ENCODE measurements at places on chromosomes 5 and 9.

GRCh38 chr5:22892441-22892840 lies 39.3 kb upstream of the CDH12 start:
- no peak for DNase-seq

GRCh38 chr9:30584559-30584958 lies 1799.9 kb upstream of the ACO1 start:
- DNase-seq = no peak

- DNase-seq = peak; percentile 7
These were observed 252.9 kb upstream of the SLC24A2 start for GRCh38 chr9:20041697-20042081.

DNA sequence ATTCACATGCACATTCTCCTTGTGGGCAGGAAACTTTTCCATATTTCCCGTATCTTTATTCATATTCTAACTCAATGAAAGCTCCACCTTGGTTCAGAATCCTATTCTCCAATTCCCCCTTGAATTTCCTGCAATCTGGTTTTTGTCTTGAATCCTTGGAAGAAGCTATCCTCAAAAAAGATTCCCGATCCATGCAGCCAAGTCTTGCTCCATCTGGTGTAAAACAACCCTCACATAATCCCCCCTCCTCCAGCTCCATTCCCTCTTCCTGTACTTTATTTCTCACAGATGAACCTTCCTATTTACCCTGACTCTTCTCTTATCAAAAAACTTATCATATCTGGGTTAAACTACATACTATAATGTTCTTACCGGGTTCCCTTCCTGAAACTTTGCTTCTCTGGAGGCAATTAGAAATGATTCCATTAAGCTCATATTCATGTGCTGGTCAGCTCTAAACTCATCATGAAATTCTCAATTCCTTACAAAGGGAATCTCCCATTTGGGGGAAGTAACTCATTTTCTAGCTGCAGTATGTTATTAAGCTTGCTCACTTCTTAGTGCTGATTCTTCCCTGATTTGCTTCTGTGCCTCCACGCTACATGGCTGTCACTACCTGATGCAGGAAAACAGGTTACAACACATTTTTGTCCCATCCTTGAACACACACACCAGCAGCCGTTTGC lies 81.7 kb downstream of the GNAQ start:
- DNase-seq = no peak

DNA sequence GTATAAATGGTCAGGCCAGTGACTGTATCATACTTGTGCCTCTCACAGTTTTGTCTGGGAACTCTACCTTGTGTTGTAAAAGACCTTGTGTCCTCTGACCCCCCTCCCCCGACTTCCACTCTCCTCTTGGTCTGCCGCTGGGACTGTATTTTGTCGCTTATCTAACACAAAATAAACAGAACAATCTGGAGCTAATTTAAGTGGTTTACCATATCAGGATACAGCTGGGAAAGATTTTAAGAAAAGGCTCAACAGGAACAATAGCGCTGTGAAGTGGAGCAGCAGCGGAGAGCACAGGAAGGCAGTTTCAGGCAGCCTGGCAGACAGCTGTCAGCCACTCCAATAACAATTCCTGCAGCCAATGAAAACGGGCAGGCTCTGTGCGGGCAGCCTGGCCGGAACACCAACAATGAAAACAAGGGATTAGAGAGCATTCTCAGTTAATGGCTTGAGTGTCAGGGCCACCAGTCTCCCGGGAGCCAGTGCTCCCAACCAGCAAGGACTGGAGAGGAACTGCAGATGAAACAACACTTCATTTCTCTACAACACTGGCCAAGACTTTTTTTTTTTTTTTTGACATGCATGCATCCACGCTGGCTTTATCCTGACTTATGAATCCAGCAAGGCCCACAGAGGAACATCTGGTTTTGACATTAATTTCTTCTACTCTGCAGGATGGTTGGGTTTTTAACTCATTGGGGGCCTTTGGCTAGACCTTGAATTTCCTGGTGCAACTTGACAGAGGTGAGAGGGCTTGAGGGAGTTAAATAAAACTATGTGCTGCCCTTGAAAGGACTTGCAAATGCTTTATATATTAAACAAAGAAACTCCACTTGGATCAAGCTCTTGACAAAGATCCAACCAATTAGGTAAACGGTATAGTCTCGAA lies 76.7 kb downstream of the ARSB start:
- no peak for DNase-seq

GRCh38 chr9:35489313-35490154 lies at the start of gene RUSC2:
RUSC2 (plus strand) TSS chr9:35490111; CDS start chr9:35546522, 56,411 bp downstream.
- DNase-seq = peak; percentile 24

DNA sequence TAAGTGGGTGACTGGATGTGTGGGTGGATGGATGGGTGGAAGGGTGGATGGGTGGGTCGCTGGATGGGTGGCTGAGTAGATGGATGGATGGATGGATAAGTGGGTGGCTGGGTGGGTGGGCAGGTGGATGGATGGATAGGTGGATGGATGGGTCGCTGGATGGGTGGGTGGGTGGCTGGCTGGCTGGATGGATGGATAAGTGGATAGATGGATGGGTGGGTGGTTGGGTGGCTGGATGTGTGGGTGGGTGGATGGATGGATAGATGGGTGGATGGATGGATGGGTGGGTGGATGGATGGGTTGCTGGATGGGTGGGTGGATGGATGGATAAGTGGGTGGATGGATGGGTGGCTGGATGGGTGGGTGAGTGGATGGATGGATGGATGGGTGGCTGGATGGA lies 27.3 kb upstream of the CEP72 start:
- no peak for DNase-seq

DNA sequence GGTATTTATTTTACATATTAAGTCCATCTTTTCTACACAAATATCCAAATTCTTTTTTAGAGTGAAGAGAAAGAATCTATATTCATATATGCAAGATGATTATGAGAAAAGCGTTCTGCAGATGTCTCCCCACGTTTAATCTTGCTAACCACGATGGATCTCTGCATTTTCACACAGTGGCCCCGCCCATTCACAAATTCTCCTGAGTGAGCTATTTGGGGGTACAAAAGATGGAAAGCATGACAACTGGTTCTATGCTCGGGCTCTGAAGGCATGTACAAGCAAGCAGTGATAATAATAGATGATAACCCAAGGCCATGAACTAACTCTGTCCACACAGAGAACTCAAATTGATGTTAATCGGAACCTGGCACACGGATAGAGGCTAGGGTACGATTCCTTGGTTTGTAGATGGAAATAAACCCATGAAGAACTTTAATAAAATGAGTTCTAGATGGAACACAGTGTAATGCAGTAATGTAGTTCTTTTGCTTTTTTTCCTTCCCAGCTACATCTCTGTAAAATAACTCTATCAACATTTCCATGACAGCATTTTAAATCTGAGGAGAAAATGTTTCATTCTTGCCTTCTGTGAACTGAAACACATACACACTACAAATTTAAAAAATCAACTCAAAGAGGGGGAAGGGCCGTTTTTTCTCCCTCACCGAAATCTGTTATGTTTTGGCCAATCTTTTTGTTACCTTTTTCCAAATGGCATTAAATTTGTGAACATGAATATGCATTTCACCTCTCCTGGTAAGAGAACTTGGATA lies 851.7 kb upstream of the DMAC1 start:
- DNase-seq = no peak

DNA sequence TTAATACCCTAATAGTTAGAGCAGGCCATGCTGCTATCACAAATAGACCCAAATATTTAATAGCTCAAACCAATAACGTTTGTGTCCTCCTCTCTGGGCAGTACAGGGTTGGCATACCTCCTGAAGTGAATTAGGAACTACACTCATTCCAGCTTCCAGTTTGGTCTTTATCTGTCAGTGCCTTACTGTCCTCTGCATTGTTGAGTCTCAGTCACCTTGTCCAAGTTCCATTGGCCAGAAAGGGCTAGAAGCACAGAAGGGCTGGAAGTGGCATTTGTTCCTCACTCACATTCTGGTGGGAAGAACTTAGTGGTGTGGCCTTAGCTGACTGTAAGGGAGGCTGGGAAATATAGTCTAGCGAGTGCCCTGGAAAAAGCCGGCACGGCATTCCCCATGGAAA lies 11.2 kb downstream of the FXN start:
- no peak for DNase-seq

DNA sequence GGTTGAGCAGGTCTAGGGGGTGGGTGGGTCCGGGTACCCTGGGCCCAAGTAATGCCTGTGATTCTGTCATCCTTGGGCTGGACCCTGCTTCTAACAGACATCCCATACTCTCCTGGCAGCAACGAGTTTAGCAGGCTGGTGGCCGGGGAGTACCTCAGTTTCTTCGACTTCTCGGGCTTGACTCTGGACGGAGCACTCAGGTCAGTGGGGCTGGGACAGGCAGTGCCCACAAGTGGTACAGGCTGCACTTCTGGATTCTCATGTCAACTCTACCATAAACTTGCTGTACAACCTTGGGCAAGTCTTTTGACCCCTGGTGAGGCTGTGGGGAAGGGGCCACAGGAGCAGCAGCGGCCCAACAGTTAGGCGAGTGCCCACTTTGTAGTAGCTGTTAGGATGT lies 21.8 kb downstream of the PSD2 start:
- DNase-seq = no peak

DNA sequence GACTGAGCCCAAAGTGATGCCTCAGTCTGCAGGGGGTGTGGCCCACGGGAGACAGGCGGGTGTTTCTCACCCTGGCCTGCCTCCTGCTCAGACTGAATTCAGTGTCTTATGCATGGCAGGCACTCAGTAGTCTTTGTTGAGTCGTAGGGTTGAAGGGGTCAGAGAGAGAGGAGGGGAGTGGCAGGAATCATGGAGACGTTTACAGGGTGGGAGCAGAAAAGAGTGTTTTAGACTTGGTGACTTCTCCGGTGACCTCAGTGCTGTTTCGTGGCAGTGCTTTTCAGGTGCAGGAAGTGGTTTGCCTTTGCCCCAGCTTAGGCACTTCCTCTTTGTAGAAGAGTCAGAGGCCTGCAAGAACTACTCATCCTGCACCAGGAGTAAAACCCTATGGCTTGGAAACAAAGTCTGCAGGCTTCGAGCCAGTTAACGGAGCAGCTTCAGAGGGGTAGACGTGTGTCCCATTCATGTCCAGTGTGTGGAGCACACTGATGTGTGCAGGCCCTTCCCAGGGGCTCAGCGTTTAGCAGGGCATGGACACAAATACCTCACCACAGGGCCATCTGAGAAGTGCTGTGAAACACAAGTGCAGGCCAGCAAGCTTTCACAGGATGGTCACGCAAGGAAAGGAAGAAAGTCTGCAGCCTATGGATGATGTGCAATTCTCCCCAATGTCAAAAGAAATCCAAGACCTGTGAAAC lies 24.5 kb upstream of the SEMA4D start:
- DNase-seq = peak; percentile 87

DNA sequence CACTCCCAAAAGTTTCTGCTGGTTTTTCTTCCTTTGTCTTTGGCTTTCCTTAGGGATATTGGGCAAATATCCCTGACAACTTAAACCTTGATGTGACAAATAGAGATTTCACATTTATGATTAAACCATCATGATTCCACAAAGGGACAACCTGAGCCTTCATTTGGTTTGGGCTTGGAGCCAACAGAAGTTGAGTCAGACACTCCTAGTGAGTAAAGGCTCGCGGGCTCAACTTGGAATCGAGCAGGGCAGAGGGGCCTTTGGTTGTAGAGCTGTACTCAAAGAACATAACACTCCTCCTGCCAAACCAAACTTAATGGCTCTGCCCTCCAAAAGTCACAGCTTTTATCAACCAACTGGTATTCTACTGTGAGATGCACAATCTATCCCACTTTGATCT lies 290.2 kb upstream of the MAP3K1 start:
- DNase-seq = no peak

GRCh38 chr9:88018101-88018500 lies 43.8 kb upstream of the CDK20 start:
- DNase-seq = no peak

GRCh38 chr9:109767814-109768213 lies 12.2 kb upstream of the PALM2AKAP2 start:
- no peak for DNase-seq

GRCh38 chr9:132042324-132042723 lies 37.3 kb downstream of the MED27 start:
- no peak for DNase-seq

DNA sequence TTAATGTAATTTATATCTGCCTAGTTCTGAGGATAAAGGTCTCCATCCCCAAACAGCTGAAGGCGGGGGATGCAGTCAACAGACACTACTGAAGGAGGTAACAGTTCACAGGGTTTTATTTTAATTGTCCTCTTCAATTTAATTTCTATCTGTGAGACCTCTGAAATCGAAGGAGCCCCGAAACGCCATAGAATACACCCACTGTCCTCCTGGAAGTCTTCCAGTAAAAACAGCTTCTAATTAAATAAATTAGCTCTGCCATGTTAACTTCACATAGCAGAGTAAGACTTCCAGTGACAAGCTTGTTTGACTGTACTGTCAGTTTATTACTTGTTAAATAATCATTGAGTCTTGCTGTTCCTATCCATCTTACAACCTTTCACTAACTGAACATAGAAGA lies 193.5 kb downstream of the SEC61B start:
- no peak for DNase-seq
